ENCODE measurements at places on chromosomes 7 and 10.

GRCh38 chr10:104406715-104407650, 53.4 kb downstream of the CFAP58 start:
- DNase-seq = peak; percentile 6

DNA sequence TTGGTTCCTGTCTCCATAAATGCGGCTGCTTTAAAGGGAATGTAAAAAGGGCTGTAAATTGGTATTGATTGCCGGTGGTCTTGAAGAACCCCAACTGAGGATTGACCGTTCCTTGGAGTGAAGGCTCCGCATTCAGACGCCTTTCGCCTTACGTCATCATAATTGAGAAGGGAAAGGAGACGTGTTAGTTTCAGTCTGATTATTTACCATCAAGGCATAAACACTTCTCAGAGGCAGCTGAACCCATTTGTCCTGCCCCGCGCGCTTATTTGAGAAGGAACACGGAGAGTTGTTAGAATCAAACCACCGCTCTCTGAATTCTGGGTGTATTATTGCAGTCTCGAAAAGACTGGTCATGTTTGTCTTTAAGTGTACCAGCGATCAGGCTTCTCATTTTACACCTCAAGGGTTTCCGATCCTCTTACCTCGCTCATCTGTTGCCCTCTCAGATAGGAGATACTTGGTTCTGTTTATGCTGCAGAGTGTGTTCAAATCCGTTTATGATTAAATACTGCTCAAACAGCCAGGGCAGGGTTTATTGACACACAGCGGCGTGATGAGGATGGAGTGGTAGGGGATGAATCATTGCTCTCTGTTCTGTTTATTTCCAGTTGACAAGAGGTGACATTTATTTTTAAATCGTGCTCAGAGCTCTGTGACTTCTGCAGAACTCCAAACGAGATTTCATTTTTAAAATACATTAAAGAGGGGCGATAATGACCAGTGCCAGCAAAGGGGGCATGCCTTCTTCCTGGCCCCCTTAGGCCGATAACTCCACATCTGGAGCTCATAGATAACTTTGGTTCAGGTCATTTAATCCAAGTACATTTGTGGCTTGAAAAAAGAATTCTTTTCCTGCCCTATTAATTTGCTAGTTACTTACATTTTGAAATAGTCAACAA, 30.4 kb downstream of the FOXK1 start:
- no peak for DNase-seq

GRCh38 chr7:33874943-33875342, 30.4 kb upstream of the BMPER start:
- no peak for DNase-seq

GRCh38 chr7:14600766-14601367, 301.7 kb downstream of the DGKB start:
- DNase-seq = no peak

DNA sequence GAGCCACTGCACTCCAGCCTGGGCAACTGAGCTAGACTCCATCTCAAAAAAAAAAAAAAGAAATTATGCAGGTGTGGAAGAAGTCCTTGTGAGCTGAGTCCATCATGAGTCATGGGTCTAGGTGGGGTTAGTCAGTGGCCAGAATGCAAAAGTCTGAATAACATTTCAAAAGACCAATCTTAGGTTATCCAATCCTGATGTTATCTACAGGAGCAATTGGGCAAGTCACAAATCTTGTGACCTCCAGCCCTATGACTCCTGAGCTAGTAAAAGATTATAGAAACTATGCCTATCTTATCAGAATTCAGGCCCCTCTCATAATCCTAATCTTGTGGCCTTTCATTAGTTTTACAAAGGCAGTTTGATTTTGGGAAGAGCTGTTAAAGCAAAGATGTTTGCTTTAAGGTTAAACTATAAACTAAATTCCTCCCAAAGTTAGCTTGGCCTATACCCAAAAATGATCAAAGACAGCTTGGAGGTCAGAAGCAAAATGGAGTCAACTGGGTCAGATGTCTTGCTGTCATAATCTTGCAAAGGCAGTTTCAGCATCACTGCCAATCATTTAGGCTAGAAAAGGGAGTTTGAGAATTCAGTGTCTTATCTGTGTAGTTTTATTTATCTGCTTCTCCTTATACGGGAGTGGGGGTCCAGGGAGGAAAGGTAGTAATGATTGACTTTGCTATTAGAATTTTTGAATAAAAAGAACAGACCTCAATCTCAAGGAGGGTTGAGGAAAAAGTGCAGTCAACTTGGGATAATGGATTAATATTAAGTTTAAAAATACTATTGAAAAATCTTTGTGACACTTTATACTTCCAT, 71.2 kb upstream of the TRIM24 start:
- DNase-seq = no peak

- DNase-seq = peak; percentile 84
Observed at GRCh38 chr10:70558871-70559810, 43.4 kb downstream of the PRF1 start.

- no peak for DNase-seq
Observed at GRCh38 chr7:55134359-55134725, 115.5 kb downstream of the EGFR start.

DNA sequence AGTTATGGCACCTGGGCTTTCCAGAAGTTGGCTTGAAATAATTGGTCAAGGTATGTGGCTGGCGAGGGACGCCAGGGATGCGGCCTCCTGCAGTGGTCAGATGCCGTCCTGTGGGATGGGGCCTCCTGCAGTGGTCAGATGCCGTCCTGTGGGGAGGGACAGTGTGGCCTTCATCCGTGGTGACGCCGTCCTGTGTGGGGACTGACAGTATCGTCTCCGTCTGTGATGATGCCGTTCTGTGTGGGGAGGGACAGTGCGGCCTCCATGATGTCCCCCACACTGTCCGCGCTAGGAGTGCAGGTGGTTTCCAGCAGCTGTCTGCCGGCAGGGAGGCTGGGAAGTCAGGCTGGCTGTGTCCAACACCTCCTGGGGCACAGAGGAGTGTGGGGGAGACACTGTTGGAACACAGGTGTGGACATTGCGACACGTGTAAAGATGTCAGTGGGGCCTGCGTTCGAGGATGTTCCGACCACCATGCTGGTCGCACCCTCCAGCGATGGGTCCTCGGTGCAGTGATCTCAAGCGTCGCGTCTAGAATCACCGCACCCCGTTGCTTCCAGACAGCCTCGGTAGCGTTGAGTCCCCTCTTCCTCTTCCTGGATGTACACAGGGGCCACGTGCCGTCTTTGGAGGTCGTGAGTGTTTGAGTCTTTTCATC, 52.6 kb downstream of the INPP5A start:
- DNase-seq = no peak

DNA sequence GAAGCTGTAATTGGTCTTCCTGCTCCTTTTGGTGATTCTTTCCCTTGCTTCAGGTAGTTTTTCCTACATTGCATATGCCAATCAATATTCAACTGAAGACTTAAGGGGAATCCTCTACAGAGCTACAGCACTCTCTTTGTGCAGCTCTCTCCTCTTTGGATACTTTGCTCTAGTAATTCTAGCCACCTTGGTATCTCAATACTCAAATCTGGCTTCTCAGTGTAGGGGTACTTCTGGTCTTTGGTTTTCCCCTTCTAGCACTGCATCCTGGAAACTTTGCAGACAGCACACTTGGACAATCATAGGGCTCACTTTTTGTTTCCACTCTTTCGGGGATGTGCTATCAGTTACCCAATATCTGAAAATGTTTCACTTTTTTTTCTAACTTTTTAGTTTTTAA, 9.9 kb downstream of the PHTF2 start:
- DNase-seq = no peak

GRCh38 chr7:83270407-83270806, 107.7 kb upstream of the PCLO start:
- no peak for DNase-seq

DNA sequence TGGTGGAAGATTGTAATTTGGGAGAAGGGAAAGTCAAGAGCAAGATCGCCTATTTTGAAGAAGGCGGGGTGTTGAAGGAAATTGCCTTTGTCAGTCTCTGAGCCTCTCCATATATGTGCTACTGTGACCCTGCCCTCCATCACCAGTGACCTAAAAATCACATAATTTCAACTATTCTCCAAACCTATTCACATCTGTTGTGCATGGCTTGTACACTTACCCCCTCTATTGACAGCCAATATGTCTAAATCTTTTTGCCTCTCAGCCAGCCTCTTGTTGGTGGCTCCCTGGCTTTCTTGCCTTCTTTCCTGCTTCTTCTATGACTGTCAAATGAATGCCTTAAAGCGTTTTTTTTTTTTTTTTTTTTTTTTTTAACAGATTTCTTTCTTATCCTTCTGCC, 295.6 kb downstream of the AUTS2 start:
- DNase-seq = no peak

- DNase-seq = peak; percentile 9
Observed at GRCh38 chr7:123154231-123154860, 45.4 kb downstream of the SLC13A1 start.

DNA sequence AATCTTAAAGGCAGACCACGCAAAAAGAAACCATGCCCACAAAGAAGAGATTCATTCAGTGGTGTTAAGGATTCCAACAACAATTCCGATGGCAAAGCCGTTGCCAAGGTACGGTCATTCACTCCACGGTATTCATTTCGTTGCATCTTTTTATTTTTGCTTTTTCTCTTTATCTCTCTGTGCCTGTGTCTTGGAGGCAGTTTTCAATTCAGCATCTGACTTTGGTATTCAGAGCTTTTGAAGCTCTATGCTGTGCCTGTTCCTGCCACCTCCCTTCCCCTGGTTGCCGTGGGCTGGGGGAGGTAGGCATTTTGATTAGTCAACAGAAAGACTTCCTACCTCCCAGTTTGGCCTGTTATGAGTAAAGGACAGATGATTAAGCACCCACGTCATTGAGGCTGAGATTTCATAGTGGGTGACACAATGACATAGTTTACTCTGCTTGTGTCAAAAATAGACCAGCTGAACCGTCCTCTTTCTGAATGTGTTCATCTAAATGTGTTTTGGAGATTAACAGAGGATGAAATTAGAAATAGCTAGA, 149.5 kb downstream of the ARID5B start:
- DNase-seq = peak; percentile 66

DNA sequence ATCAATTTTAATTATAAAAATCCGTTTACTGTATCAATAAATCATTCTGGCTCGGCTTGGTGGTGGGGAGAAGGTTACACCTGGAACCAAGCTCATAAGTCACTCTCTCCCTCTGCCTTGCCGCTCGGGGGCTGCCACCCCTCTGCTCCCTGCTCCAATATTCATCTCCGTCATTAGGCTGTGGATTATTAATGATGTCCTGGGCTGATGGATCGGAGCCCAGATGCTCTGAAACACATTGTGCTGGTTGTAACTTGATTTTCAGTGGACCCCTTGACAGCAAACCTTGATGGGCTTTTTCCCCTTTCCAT, 314.2 kb downstream of the PLXNA4 start:
- no peak for DNase-seq

GRCh38 chr10:106360870-106361269, 803.6 kb downstream of the SORCS1 start:
- no peak for DNase-seq

DNA sequence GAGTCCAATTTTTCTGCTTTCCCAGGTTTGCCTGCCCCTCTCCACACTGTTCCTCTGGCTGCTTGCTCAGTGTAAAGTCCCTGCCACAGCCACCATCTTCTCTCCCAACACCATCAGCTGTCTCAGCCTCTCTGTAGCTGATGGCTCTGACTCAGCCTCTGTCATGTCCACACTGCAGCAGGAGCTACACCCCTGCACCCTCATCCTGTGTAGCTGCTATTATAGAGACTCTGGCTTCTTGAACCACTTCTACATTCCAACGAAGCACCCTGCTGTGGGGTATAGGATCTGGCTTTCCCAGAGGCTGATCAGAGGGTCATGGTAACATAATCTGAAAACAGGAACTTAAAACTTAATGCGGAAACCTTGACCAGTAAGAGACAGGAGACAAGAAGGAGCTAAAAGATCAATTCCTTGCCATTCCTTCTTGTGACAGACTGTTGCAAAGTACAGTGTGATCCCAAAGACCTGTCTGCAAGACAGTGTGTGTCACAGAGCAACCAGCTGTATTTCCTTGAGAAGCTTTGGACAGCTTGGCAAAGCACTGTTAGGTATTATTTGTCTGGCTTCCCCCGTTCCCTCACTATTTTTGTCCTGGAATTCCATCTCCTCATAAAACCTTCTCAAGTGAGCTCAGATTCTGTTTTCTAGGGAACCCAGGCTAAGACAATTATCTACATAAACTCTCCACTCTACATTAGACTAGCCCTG, 42.3 kb downstream of the NRCAM start:
- peak; percentile 50 for DNase-seq

- no peak for DNase-seq
Observed at GRCh38 chr7:21916629-21917028, 29.1 kb downstream of the CDCA7L start.

DNA sequence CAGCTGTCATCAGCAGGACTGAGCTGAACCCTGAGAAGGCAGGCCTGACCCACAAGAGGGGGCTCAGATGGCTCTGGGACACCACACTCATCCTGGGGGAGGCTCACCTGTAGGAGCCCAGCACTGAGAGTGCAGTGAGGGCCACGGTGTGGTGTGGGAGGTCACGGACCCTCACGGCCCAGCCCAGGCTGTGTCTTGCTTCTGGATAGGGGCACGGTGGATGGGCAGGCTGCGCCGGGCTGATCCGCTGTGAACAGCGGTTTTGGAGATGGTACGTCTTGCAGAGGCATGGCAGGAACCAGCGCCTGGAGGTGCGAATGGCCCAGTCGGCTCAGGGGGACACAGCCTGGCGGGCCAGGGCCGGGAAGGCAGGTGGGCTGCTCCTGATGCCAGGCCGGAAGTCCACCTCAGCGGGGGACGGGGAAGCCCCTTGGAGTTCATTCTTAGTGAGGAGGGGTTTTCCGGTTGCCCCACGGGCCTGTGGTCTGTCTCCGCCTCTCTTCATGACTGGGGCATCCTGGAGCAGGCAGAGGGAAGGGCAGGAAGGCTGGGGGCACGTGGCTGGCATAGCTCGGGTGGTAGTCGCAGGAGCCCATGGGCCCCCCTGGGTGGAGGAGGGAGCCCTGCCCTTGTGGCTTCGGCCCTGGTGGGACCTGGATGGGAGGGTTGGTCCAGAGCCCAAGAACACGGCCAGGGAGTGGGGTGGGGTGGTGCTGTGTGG, 112.5 kb downstream of the UNCX start:
- no peak for DNase-seq

GRCh38 chr7:136049117-136049516, 72.0 kb upstream of the MTPN start:
- no peak for DNase-seq

- no peak for DNase-seq
Observed at GRCh38 chr10:4201866-4202825, 417.1 kb upstream of the KLF6 start.

- DNase-seq = no peak
Observed at GRCh38 chr10:56763090-56763489, 402.0 kb upstream of the ZWINT start.
